ENCODE measurements at places on chromosomes 4 and X. TPM values are rescaled to one million over a fixed set of nuclear protein-coding genes. Genes with fewer than 3 reads are reported as not detected.

GRCh38 chrX:151225843-151226242 is 49.5 kb downstream of the GPR50 start:
- DNase-seq, result no peak

GRCh38 chrX:119981286-119982070 is 37.9 kb upstream of the NKAP start:
- DNase-seq, result no peak

- no peak for DNase-seq
Measured at GRCh38 chrX:47797084-47797483, 39.6 kb upstream of the ZNF81 start.

DNA sequence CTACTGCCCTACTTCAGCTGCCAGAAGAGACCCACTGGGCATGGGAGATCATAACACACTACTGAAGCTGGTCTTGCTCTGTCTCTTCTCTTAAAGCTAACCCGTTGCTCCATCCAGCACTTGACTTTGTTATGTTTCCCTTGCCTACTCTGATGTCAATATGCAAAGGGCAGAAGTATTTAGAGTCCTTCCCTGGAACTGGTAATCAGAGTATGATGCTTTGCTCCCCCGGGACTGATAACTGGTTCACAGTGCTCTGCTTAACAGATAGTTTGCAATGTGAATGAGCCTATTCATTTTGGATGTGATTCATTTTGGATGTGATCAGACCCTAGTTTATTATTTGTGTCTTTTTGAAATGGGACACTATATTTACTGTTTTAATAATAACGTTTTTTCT is 12.3 kb upstream of the UCP1 start:
- no peak for DNase-seq

- no peak for DNase-seq
Measured at GRCh38 chrX:101595739-101596419, 21.9 kb downstream of the ARMCX6 start.

GRCh38 chr4:122861172-122861943 is 34.7 kb downstream of the FGF2 start:
- no peak for DNase-seq

DNA sequence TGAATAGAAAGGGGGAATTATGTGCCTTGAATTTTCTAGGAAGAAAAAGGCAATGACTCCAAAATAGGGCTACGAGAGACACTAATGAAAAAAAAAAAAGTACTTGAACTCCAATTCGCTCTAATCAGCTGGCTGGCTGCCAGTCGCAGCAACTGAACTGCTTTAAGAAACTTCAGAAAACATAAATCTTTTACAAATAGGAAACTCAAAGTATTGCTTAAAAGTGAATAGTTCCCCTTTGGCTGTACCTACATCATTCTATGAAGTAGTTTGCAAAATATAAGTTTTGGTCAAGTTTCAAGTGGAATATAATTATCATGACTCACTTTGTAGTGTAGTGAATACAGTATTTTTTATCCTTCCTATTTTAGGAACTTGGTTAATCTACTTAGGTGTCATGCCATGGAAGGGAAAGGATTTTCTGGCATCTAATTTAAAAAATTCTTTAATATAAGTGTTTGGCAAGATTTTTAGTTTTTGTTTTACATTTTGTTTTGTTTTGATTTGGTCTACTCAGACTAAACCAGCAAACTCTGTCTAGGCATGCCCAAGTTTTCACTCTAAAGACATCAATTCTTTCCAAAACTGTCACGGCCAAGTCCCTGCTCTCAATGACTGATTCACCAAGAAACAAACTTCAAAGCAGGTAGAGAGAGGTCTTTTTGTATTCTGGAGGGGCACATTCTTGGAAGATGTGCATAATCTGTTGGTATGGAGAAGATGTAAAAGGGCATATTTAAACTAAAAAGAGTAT is 382.4 kb upstream of the GALNT7 start:
- DNase-seq, result no peak

DNA sequence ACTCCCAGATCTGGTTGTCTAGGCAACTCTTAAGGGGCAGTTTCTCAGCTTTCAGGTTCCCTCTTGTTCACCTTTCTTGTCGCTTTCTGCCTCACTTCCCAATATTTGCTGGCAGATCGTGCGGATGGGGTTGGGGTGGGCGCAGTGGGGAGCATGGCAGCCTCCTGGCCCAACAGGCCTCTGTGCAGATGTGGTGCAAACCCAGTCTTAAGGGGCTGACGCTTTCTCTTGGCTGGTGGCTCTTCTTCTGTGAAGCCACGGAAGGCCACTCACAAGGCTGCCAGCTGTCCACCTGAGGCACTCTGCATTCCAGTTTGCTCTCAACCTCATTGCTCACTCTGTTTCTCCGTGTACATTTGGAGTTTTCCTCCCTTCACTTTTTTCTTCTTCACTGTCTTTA is 61.7 kb downstream of the NBDY start:
- DNase-seq, result no peak

DNA sequence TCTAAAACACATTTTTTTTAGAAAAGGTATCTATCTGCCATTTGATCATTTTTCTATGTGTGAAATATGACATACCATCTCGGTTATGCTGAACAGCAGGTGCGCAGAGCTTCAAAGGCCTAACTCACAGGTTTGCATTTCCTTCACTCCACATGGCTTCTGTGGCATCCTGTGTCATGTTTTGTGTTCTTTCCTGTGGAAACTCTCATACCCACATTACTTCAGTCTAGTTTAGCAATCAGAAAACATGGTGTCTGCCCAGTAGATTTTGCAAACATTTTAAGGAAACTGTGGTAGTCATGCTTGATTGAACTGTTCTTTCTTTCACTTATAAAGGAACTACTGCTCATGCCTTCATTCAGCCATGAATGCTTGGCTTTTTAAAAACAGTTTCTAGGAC is 11.3 kb upstream of the ARAP2 start:
- DNase-seq, result no peak

GRCh38 chr4:54077812-54078211 is 13.4 kb upstream of the CHIC2 start:
- no peak for DNase-seq

DNA sequence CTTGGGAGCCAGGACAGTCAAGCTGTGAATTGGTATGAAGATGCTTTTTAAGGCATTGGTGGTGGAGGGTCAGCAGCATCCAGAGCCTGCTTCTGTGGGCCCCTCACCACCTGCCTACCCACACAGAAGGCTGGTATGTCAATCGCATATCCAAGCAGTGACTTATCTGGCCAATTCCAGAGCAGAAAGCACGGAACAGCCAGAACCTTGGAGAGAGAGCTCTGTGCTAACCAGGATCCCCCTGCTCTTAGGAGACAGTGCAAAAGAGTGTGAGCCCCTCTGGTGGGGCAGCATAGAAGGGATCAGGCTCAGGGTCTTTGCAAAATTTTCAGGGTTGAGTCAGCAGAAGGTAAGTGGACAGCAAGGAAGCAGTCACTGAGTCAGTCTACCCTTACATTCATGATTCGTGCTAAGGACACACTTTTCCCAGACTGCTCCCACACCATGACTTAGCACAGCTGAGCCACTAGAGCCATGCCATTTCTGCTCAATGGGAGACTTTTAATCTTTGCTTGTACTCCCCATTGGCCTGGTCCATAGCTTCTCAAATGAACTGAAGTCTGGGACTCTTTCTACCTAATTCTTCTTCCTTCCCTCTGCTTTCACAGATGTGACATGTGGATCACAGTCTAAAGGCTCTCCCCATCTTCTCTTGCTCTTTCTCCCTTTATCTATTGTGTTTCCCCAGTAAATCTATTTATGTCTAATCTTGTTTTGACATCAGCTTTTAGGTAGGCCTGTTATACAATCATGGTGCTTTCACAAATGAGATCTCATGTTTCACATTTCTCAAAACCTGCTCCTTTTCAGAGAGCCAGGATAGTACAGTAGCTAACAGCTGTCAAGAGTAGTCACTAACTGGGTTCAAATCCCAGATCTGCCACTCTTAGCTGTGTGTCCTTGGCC is 20.0 kb downstream of the MORF4L2 start:
- no peak for DNase-seq

DNA sequence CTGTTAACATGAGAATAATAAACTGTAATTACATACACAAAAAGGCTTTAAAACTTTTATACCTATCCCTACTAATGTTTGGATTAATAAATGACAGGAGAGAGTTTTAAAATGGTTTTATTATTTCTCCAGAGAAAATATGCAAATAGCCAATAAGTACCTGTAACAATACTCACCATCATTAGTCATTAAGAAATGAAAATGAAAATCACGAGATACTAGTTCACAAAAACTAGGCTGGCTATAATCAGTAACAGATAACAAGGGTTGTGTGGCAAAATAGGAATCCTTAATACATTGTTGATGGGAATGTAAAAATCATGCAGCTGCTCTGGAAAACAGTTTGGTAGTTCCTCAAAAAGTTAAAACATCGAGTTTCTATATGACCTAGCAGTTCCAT is 25.2 kb upstream of the AP1AR start:
- DNase-seq, result no peak

GRCh38 chr4:89997171-89997704 is 102.6 kb downstream of the MMRN1 start:
- DNase-seq, result no peak

GRCh38 chr4:126057371-126057770 is 742.6 kb downstream of the FAT4 start:
- no peak for DNase-seq

GRCh38 chrX:87900320-87900908 is 382.8 kb downstream of the KLHL4 start:
- DNase-seq, result no peak

GRCh38 chr4:98406819-98407218 is 145.6 kb downstream of the RAP1GDS1 start:
- DNase-seq, result no peak

GRCh38 chrX:113833096-113834055 is 750.5 kb upstream of the HTR2C start:
- DNase-seq, result no peak

DNA sequence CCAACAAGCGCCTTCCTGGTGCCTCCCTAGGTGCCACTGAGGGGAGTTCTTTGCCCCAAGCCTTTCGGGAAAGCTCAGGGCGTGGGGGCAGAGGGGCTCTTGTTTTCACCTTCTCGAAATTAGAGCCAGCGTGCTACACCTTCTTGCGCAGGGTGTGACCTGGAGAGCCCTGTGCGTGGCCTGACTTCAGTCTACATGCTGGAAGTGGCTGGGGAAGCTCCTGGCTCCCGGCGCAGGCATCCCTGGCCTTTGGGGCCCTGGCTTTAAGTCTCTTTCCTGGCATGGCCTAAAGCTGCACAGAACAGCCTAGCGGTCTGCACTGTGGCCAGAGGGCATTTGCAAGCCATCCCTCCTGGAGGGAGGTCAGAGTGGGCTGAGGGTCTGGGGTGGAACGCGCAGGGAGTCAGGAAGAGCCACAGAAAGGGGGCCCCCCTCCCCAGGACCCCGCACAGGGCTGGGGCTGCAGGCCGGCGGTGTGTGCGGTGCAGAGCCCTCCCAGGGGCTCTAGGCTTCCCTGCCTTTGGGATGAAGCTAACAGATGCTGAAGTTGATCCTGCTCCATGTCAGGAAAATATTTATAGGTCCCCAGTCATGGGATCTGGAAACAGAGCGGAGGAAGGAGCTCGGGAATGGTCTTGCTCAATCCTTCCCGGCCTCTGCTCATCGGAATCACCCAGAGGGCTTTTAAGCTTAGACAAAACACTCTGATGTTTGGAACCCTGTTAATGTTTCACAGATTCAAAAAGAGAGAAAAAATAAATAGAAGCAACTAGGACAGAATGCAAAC is 781 bp upstream of the SPON2 start:
- DNase-seq, result no peak

GRCh38 chrX:125131164-125131563 is 188.5 kb upstream of the TEX13C start:
- DNase-seq, result no peak

Gene PDE5A
- total RNA-seq, result 223 TPM

Gene GAGE12F
- not detected for total RNA-seq

Gene DUSP21
- total RNA-seq, result not detected

Gene RTL5
- 11.6 TPM for total RNA-seq

Gene CDX4
- not detected for total RNA-seq

Gene MAN2B2
- total RNA-seq, result 77.1 TPM

Gene KIT
- 17.6 TPM for total RNA-seq

All from thoracic aorta (tissue), 2 donors.